ENCODE measurements at places on chromosomes 11 and 22.

- DNase-seq, result no peak
Measured at GRCh38 chr22:46031066-46031465, 54.1 kb upstream of the WNT7B start.

DNA sequence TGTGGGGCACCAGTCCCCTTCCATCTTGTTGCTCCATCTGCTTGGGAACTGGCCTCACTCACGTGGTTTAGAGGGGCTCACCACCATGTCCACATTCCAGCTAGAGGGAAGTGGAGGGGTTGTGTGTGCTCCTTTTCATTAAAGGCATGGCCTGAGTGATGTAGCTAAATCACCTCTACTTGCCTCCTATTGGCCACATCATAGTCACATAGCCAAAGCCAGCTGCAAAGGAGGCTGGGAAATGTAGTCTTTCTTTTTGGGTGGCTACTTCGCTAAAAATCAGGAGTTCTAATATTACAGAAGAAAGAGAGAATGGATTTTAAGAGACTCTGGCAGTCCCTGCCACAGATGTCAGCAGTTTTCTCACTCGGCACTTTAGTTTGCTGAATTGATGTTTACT lies 63.0 kb upstream of the ALX4 start:
- DNase-seq, result no peak

GRCh38 chr11:66048547-66049323 lies at the start of gene GAL3ST3:
Gene GAL3ST3, minus strand, starts transcription at chr11:66049161. Its CDS starts 3,746 bp downstream, at chr11:66045415.
- no peak for DNase-seq

- no peak for DNase-seq
Measured at GRCh38 chr22:39618996-39619530, 48.5 kb downstream of the CACNA1I start.

- peak; percentile 24 for DNase-seq
Measured at GRCh38 chr11:128391811-128392210, 195.5 kb downstream of the ETS1 start.

DNA sequence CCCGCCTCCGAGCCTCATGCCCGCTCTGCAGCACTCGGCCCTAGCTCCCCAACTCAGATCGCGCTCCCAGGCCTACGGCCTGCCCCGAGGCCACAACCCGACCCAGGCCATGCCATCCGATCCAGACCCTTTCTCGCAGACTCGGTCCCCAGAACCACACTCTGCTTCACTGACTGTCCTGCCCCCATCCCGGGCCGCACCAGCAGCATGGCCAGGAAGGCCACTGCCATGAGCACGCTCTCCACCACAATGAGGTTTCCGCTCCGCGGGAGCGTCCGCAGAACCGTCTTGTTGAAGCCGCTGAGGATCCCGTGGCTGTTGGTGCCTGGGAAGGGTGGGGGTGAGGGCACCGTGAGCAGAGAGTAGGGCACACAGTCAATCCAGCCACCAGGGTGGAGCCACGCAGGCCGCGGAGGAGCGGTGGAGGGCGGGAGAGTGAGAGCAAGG lies 6.4 kb downstream of the UNC93B1 start:
- DNase-seq, result no peak

- DNase-seq, result no peak
Measured at GRCh38 chr11:65906602-65907001, 6.4 kb upstream of the FOSL1 start.

- no peak for DNase-seq
Measured at GRCh38 chr11:47843361-47844055, 4.6 kb downstream of the NUP160 start.

DNA sequence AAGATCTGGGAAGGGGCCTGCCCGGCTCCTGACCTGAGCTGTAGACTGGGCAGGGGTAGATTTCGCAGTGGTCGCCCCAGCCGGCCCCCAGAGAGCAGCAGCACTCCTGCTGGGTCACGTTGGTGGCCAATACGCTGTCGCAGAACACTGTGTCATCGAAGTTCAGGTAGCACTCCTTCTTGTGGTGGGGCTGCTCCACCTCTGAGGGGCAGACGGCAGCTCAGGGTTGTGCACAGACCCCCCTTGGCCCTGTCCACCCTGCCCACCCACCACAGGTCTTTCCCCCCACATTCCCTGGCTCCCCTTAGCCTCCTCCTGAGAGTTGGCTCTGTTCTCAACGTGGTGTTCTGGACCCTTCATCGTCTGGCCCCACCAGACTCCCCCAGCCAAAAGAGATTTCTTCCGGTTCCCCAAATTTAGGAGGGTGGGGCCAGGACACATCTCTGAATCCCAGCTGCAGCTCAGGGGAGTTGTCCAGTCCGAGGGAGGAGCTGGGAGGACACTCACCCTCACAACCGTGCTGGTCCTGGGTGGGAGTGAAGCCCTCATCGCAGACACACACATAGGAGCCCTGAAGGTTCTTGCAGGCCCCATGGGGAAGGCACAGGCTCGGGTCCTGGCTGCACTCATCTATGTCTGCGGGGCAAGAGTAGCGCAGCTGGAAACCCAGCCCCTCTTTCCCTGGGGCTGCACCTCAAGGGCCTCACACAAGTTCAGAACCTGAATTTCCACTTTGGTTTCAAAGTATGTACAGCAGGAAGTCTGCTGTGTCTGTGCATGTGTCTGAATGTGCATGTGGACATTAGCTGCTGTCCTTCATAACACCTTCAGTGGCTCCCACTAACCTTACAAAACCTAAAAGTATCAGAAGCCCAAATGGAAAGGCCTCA lies 16.5 kb downstream of the SCYL1 start:
- no peak for DNase-seq

DNA sequence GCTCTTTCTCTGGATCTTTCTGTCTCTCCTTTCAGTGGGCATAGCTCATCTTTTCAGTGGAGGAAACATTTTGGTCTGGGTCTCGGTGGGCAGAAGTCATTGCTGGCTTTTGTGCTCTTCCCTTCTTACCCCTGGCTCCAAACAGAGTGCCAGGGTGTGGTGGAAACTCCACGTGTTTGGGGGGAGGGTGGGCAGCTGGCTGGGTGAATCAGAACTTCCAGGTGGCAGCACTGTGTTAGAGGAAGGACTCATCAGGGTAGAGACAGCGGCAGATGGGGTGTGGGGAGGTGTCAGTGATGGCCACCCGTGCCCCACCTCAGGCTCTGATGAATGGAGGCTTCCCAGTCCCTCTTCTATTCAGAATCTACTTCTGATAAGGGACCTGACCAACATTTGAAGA lies 114.0 kb downstream of the GRIK4 start:
- no peak for DNase-seq

- no peak for DNase-seq
Measured at GRCh38 chr11:78256962-78257361, 68.2 kb downstream of the USP35 start.

DNA sequence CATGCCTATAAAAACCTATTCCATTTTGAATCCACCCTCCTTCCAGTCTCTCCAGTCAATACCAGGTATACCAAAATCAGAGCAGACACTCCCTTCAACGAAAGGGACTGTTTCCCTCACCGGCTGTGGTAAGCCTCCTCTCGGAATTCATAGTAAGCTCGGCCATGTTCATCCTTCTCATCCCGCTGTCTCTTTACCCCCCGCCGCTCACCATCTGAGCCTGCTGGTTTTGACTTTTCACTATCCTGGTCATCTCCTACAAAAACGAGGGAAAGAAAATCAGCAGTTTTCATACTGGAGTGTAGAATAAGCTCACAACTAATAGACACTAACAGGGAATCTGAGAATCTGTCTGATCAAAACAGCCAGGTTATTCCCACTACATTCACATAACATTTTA lies 3.1 kb downstream of the HNRNPUL2 start:
- no peak for DNase-seq

- DNase-seq, result no peak
Measured at GRCh38 chr22:23713696-23714595, 23.1 kb downstream of the RGL4 start.

GRCh38 chr11:94776351-94777321 lies 8.5 kb downstream of the AMOTL1 start:
- peak; percentile 59 for DNase-seq

DNA sequence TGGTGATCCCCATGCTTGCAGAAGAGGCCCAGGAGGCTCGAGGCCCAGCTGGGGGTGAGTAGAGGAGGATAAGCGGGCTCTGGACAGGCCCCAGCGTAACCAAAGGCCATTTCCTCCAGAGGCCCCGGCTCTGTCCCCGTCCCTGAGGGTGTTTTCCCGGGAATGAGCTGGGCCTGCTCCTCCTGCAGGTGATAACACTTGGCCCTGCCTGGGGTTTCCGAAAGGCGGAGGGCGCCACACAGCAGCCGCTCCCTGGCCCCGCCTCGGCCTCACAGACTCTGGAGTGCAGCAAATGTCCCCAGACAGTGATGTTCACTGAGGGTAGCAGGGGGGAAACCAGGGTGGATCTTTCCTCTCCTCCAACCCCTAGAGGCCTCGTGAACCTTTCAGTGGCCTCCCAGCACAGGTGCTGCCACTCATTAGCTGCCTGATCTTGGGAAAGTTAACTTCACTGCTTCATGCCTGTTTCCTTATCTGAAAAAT lies 10.5 kb upstream of the MGAT3 start:
- peak; percentile 71 for DNase-seq

DNA sequence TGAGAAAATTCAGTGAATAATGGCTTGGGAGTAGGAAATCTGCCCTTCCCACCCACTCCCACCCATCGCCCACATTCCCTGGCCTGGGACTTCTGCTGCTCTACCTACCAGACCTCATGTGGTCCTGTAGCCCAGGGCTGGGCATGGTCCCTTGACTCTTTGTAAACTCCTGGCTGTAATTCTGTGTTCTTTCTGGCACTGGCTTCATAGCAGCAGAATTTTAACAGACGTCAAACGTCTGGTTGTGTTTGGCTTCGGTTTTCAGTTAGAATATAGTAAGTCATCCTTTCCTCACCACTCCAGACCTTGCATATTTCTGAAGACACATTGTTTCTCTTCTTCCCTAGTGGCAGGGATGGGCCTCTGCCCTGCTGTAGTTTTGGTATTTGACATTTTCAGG lies 210.6 kb downstream of the CSNK2A3 start:
- no peak for DNase-seq

DNA sequence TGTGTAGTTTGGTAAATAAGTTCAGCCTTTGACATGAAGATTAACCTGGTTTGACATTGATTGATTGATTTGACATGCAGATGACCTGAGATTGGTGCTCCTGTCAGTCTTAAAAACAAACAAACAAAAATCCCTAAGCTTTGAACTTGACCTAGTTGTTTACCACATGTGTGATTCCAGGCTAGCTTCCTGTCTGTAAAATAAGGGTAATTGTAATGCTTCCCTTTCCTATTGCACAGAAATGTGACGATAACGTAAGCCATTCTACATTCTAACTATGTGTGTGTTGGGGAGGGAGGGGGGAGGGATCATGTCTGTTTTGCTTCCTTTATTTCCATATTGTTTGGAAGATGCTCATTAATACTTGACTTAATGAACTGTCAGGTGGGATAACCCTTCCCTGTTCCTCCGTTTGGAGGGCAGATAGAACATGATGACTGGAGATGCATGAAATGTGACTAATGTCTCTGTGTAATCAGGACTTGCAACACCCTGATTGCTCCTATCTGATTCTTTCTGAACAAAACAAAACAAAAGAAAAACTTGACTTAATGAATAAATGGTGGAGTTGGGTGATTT lies 106.1 kb upstream of the CLMP start:
- DNase-seq, result peak; percentile 70

DNA sequence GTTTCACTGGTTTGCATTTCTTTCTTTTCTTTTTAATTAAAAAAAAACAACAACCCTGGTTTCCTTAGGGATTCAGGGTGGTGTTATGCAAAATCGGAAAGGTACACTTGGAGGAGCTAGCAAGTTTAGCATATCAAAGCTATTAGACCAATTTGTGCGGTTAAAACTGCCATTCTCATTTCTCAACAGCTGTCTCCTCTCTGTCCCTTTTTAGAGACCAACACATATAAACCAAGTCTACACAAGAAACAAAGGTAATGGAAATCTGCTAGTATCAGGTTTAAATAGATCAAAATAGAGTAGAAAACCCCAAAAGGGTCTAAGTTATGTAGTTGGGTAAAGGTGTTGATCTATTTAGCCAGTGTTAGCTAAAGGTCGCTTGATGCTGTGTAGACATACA lies 1.7 kb upstream of the SESN3 start:
- DNase-seq, result no peak

- DNase-seq, result no peak
Measured at GRCh38 chr11:40826601-40827000, 632.9 kb downstream of the LRRC4C start.

DNA sequence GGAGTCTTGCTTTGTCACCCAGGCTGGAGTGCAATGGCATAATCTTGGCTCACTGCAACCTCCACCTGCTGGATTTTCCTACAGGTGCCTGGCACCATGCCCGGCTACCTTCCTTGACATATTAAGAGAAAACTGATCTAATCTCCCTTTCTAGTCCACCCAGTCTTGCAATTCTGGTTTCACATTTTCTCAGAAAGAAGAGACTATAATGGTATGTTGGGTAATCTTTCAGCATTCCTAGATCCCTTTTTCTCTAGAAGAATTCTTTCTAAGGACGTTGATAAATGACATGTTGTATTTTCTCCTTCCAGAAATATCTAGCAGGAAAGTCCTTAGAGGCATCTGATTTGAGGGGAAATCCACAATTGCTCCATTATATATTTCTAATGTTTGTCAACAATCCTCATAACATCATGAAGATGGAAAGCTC lies 10.4 kb upstream of the HSPA8 start:
- DNase-seq, result no peak

DNA sequence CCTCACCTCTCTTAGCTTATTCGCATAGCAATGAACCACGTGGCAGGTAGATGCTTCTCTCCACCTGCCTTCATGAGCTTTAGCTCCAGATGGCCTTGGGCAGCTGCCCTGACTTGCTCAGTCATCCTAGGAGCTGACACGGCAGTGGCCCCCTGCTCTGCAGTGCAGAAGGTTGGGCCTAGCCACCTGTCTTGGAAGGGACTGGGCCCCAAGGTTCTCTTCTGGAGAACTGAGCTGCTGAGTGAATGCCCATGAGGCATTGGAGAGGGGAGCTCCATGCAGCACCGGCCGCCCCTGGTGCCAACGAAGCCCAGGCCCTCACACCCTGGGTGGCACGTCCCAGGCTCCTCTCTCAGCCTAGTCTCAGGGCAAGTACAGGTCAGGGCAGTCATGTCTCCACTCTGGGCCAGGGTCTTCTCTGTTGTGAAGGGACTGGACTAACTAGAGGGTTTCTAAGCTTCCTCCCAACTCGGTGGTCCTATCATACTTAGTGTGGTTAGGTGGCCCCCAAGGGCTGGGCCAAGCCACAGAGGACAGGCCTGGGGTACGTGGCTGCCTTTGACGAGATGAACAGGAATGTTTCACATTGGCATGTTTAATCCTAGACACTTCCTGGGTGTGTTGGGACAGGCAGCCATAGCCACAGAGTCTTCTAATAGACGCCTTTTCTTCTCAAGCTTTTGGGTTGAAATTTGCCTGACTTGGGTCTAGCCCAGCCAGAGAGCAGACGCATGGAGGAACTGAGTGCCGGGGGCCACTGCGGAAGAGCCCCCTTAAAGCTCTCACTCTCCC lies 47.9 kb downstream of the ALX4 start:
- no peak for DNase-seq

All from large intestine (tissue), 12 donors.